ENCODE measurements at places on chromosomes 12 and 14.

- DNase-seq = no peak
These were observed 109.0 kb upstream of the ATP2B1 start for GRCh38 chr12:89817501-89818226.

GRCh38 chr12:93957168-93957567, 191.2 kb upstream of the PLXNC1 start:
- DNase-seq = no peak

DNA sequence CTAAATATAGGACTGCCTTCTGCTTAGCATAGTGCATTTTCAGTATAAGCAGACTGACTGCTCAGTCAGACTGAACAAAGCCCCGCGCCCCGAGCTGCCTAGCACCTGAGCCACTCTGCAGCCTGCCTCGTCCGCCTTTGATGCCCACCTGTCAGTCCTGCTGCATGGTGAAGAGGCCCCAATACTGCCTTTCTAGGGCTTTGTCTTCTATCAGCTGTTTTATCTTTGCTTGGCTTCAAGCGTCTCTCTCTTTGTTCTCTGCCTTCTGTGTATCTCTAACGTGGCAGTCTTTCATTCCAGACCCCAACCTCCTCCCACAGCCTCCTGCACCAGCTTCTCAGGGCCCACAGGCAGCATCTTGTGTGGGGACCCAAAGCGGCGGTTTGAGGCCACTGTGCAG, 1001.0 kb downstream of the VRK1 start:
- peak; percentile 33 for DNase-seq

GRCh38 chr12:109432431-109432830, 44.7 kb downstream of the KCTD10 start:
- DNase-seq = no peak

DNA sequence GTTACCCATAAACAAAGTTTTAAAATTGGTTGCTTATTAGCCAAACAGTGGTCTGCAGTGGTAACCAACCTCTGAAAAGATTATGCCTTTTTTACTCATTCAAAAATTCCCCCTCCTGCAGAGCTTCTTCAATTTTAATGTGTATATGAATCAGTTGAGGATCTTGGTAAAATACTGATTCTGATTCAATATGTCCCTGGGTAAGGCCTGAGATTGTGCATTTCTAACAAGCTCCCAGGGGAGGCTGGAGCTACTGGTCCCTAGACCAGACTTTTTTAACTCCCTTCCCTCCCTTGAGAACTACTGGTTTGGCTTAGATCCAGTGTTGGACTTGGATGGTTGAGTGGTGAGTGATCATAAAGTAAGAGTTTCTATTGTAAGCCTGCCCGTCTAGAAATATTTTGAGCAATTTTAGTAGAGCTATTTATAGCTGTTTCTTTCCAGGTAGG, 90.2 kb downstream of the FUT8 start:
- no peak for DNase-seq

DNA sequence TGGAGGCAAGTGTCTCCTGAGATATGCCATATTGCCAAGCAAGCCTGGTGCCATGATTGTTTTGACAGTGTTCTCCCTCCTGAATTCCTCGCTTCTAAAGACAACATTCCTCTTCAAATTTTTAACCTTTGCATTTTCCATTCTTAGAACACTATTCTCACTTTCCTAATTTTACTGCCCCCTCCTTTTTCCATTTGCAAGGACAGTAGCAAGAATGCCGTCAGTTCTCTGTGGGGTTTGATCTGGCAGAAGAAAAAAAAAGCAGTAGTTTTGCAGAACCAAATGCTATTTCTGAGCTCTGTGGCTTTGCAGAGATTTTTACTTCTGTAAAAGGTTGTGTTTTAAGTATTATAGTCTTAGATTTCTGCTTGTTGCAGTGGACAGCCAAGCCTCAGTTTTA, 295.2 kb downstream of the NUAK1 start:
- no peak for DNase-seq

DNA sequence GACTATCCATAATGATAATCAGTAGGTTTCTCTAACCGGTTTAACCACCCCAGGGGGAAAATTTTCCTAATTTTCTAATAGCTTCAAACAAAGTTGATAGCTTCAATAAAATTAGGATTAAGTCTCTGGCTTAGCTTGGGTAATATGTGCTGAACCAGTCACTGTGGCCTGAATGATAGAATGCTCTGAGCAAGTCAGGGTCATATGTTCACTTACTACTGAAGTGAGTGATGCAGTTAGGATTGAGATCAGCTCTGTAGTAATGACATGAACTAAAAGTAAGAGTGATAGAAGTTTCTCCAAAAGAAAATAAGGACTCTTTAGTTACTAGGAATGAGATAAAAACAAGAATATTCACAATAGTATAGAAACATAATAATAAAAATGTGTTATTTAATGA, 32.6 kb downstream of the ETNK1 start:
- DNase-seq = no peak

DNA sequence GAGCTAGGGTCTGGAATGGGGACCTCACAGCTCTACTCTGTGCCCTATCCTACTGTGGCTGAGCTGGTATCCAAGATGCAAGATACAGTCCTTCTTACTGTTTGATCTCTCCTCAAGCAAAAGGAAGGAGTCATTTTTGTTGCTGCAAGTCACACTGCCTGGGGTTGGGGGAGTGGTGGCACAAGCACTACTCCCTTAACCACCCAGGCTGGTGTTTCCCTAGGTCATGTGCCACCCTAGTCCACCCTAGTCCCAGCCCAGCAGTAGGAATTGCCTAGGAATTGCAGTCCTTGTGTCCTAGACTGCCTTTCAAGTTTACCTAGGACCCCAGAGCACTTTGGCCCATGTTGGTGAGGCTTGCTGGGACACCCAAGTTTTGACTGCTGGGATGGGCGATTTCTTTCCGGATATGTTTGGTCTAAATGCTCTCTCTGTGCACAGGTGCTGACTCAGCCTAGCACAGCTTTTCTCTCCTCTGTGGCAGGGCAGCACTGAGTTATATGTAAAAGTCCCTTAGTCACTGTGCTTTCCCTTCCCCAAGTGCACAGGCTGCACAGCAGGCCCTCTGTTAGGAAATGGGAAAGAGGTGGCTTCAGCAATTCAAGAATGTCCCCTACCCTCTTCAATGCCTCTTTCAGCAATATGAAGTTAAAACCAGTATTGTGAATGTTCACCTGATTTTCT, 54.9 kb downstream of the SLC6A15 start:
- DNase-seq = no peak

DNA sequence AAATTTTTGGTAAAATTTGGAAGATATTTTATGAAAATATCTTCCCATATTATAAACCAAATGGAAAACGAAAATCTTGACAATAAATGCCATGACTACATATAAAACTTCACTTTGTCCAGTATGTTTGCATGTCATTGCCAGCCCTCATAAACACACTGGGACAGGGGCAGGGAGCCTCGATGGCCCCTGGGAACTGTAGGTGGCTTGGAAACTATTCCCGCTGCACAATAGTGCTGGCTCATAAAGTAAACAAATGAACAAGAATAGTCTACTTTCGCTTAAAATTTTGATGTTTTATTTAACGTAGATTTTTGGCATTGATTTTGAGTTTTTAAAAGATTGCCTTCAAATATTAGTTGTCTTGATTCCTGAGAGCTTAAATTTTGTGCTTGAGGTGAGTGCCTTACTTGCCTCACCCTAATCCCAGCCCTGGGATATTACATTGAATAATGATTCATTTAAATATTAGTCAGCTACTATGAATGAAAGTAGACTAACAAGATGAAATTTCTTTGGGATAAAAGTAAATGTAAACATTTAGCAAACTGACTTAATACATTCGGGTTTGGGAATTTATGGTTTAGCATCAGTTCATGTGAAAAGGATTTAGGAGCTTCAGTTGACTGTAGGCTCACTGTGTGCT, 74.0 kb upstream of the PKP2 start:
- no peak for DNase-seq

DNA sequence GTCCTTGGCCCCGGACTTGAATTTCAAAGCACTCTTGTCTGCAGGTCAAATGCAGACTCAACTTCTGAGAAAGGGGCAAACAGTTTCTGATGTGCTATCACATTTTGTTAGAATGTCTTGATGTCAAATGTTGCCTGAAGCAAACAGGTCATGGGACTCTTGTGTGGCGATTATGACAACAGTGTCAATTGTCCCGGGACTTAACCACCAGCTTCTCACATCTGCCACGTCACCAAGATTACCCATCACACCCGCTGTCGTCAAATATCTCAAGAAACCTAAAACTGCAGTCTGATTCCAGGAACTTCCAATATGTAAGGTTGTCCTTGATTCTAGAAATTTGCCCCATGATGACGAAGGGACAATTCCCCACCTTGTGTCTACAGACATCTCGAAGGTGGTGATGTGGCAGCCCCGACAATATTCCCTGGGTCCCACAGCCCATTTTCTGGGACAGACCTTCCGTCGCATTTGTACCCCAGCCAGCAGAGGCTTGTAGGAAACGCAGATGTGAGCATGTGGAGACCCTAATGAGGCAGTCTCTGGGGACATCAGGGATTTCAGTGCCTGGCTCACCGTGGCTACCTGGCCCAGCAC, 21.3 kb downstream of the LRTM2 start:
- DNase-seq = no peak

- no peak for DNase-seq
These were observed 238.1 kb downstream of the FBXL14 start for GRCh38 chr12:1356285-1356684.

DNA sequence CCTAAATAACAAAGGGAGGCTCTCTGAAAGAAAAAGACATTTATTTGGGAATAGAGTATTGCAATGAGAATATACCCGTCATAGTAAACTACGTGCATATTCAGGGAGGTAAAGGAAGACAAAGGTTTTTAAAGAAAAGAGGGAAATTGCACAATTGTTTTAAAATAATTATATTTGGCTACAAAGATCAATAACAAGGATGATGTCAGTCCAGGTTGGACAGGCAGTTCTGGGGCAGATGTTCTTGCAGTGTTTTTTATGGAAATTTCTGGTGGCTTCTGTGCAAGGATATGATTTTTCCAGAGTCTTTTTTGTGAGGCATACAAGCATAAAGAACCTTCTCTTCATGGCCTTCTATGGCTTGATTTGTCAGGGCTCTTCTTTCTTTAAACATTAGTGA, 29.6 kb downstream of the HSD17B6 start:
- no peak for DNase-seq

DNA sequence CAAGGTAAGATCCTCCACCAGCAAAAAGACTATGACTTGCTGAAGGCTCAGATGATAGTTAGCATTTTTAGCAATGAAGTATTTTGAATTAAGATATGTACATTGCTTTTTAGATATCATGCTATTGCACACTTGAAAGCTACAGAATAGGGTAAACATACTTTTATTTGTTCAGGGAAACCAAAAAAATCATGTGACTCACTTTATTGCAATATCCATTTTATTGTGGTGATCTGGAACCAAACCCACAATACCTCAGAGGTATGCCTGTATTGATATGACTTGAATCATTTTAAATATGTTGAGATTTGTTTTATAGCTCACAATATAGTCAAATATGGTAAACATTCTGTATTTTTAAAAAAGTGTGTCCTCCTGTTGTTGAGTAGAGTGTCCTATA, 96.1 kb downstream of the DIO3 start:
- DNase-seq = no peak

GRCh38 chr14:103700753-103701490, 14.3 kb downstream of the XRCC3 start:
- DNase-seq = no peak

GRCh38 chr14:55279384-55279783, 8.2 kb downstream of the FBXO34 start:
- DNase-seq = no peak

- no peak for DNase-seq
These were observed 588.2 kb downstream of the NRXN3 start for GRCh38 chr14:78758333-78758732.

- no peak for DNase-seq
These were observed 85.6 kb downstream of the GALNT9 start for GRCh38 chr12:132243596-132244310.

GRCh38 chr14:66628636-66629035, 120.7 kb downstream of the GPHN start:
- no peak for DNase-seq

- no peak for DNase-seq
These were observed 9.2 kb upstream of the GOLGA3 start for GRCh38 chr12:132837693-132838409.

GRCh38 chr12:88703790-88704189, 123.5 kb upstream of the KITLG start:
- no peak for DNase-seq

DNA sequence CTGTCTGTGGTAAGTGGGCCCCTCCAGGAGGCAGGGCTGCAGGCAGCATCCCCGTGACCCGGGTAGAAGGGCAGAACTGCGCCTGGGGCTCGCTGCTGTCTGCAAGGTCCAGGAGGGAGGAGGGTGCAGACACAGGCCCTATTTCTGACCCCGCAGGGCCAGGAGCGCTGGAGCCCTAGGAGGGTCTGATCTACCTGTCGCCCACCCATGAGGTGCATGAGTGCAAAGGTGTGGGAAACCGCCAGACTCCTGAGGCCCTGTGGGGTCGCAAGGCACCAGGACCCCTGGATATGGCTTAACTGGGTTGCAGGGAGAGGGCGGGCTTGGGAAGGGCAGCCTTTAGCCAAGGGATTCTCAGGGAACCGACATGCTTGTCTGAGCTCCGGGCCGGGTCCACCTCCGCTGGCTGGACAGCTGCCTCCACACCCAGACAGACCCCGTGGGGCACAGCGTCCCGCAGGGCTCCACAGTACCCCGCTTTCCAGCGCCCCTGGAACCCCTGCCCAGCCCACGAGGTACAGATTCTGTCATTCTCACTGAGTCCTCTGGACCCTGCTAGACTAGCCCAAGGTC, 72.9 kb upstream of the TSPAN11 start:
- DNase-seq = no peak

GRCh38 chr12:992647-993046, 1.6 kb downstream of the ERC1 start:
- no peak for DNase-seq

DNA sequence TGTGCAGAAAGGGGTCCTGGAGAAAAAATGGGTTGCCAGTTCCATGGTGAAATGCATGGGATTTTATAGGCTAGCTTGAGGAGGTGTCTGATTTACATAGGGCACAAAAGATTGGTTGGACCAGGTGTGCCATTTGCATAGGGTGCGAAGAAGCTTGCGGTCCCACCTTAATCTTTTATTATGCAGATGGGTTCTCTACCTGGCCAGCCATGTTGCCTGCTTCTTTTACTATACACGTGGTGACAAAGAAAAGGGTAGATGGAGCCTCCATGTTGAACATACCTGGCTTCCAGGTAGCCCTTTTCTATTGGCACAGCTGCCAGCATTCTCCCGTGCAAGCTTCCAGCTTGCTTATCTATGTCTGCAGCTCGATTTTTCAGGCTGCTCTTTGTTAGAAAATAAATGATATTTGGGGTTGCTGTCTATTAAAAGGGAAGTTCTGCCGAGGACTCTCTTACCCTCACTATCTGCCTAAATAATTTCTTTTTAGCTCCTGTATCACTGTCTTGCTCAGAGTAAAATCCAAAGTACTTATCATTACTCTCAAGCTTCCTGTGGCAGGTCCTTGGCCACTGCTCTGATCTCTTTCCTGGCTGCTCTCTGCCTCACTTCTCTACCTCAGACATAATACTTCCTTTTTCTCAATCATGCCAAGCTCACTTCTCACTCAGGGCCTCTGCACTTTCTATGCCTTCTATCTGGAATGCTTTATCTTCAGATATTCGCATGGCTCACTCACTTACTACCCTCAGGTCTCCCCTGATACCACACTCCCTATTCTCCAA, 216.0 kb upstream of the DAAM1 start:
- no peak for DNase-seq

- DNase-seq = no peak
These were observed 51.2 kb downstream of the SLC2A13 start for GRCh38 chr12:40054555-40055227.
